ENCODE measurements at places on chromosomes 1 and 21.

DNA sequence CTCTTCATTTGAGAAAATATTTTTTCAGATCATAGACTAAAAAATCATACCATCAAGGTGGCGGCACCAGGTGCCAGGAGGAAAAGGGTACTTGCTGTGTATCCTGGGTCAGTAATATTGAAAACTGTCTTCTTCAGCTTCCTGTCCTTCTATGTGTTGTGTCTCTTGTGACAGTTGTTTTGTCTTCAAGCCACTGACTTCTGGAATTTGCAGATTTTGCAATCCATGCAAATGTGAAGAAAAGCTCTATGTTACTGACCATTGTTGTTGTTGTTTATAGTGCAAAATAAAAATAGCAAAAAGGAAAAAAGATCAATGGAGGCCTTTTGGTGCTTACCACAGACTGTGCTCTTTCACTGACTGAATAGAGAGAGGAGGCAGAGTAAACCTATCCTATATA lies 83.2 kb upstream of the RHOU start:
- DNase-seq, result no peak

- DNase-seq, result no peak
Measured at GRCh38 chr1:205317311-205317917, 4.1 kb downstream of the NUAK2 start.

- DNase-seq, result no peak
Measured at GRCh38 chr21:21063828-21064227, 65.6 kb downstream of the NCAM2 start.

DNA sequence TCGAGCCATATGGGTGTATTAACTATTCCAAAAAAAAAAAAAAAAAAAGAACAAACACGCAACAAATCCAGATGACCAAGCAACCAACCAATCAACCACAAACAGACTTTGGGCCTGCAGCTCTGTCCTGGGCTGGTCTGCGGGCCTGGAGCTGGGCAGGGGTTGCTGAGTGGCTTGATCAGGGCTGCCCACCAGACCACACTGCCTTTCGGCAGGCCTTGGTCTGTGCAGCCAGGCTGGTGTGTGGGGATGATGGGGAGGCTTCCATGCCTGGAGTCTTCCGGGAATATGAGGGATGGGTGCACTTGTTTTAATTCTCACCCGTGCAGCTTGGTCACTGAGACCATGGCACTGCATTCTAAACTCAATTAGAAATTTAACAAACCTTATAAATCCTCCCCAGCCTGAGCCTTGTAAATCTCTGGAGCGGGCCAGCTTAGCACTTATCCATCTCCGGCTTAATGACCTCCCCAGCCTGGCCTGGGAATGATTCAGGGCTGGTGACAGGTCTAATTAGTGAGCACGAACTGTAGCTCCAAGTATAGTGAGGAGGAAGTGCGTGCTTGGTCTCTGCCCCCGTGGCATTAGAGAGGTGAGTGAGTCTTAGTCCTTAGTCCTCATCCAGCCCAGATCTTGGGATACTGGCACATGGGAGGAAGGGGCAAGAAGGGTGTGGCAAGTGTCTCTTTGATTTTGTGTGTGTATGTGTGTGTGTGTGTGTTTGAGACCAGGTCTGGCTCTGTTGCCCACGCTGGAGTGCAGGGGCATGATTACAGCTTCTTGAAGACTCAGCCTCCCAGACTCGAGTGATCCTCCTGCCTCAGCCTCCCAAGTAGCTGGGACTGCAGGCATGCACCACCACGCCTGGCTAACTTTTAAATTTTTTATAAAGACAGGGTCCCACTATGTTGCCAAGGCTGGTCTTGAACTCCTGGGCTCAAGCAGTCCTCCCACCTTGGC lies 74.6 kb upstream of the CSF3R start:
- no peak for DNase-seq

DNA sequence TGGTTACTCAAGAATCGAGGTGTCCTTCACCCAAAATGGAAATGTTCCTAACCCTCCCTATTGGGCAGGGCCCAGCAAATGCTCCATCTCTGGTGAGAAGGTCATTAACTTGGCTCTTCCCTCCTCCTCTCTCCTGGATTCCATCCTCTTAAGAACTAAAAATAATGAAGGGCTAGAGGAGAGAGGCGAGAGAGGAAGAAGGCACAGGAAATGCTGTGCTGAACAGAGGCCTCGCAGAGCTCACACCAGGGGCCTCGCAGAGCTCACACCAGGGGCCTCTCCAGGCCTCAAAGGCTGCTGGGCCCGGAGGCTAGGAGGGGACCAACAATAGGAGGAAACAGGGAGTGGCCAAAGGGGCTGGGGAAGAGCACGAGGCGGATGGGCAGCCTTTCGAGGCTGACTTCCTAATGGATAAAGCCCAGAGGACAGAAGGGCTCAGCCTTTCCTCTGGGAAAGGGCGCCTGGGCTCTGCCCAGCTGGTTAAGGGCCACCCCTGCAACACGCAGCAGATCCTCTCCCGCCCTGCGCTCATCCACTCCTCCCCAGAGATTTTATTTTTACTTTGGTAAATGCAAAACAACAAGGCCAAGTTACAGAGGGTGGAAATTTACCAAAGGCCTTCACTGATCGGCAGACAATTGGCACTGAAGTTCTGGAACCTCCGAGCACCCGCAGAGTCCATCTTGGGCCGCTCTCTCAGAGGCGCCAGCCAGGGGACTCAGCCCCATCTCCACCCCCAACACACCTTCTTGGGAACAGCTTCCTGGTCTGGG lies 78.5 kb downstream of the ITPKB start:
- DNase-seq, result no peak

DNA sequence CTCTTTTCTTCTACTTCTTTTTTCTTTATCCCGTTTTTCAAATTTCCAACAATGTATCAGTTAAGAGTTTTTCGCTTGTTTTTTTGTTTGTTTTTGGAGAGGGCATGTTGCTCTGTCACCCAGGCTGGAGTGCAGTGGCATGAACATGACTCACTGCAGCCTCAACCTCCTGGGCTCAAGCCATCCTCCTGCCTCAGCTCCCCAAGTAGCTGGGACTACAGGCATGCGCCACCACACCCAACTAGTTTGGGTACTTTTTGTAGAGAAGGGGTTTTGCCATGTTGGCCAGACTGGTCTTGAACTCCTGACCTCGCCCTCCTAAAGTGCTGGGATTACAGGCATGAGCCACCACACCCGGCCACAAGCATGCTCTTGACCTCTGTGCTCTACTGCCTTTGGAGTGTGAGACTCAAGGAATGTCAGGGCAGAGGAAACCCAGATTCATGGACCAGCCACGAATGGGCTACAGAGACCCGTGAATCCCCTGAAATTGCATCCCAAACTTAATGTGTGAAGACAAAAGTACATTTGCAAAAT lies 65.1 kb upstream of the HSD17B7 start:
- DNase-seq, result no peak

DNA sequence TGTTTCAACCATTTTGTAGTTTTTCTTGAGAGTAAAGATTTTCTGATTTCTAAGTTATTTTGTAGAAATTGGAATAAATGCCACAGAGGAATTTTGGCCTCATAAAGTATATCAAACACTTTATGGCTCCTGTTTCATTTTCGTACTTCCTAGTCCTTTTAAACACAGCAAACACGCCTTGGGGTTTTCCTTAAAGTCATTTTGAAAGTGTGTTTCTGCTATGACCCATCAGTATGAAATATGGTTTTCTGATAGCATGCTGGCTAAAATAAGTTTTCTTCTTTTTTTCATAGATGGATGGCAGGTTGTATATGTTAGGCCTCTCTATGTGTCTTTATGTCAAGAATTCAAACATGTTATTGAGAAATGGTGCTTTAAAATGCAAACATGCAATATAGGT lies 940.1 kb upstream of the TMPRSS15 start:
- no peak for DNase-seq

DNA sequence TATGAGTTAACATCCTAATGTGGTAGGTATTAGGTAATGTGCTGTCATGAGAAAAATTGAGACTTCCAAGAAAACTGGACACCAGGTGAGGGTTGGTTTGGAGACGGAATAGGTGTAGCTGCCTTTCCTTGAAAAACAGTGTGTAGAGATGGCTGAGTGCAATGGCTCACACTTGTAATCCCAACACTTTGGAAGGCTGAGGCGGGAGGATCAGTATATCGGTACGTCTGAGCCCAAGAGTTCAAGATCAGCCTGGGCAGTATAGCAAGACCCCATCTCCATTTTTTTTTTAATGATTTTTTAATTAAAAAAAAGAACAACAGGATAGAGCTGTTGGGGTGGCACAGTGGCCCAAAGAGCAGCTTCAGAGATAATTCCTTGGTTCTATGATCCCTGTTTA lies 6.8 kb upstream of the PPP1R8 start:
- DNase-seq, result no peak

- no peak for DNase-seq
Measured at GRCh38 chr1:2053217-2053616, 3.0 kb downstream of the PRKCZ start.

DNA sequence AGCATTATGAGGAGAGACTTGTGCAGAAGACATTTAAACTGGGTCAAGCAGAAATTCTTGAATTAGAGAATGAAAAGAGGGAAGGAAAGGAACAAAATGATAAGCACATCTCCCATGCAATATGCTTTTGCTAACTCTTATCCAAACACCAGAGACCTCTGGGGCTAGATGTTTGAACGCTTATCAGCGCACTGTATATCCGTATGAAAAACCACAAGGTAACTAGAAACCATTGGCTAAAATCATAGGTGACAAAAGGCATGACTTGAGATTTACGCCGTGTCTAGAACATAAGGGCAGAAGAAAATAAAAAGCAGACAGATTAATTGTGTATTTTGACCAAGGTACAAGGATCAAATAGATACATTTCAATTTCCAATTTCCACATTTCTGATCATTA lies 38.0 kb upstream of the TIAM1 start:
- no peak for DNase-seq

GRCh38 chr1:89635825-89636815 lies 3.2 kb downstream of the LRRC8C start:
- DNase-seq, result no peak

DNA sequence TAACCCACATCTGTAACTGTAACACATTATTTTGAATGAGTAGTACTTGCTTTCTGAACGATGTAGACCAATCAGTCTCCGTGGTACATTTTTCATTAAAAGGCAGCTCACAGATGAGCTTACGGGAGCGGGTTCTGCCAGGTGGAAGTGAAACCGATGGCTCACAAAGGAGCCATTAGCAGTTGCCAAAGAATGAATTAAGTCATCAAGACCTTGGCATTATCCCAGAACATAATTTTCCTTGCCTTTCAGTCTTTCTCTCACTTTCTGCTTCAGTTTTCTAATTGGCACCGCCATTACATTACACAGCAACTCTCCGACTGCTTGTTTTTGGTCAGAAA lies 33.5 kb upstream of the UTS2 start:
- DNase-seq, result no peak

- DNase-seq, result no peak
Measured at GRCh38 chr1:69911301-69911801, 294.0 kb downstream of the LRRC40 start.

DNA sequence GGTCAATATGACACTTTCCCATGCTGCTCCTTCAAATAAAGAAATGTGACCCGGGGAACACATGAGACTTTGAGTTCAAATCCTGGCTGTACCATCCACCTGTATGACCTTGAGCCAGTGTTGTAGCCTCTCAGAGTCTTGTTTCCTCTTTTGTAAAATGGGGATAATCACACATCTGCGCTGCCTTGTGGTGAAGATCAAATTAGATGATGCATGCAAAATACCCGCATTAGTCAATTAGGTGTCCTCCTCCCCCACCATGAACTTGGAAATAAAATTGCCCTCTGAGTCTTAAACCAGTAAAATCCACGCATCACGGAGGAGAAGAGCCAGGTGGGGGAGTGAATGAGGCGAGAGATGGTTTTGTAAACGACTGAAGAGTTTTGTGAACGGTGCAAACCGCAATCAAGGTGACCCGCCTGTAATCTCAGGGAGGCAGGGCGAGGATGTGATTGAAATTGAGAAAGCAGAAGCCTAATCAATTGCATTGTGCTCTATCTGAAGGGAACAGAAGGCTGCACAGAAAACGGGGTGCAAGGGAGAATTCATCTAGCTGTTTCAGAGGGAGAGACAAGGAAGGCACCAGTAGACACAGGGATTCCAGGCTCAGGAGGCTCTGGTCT lies 5.8 kb upstream of the AHDC1 start:
- no peak for DNase-seq

DNA sequence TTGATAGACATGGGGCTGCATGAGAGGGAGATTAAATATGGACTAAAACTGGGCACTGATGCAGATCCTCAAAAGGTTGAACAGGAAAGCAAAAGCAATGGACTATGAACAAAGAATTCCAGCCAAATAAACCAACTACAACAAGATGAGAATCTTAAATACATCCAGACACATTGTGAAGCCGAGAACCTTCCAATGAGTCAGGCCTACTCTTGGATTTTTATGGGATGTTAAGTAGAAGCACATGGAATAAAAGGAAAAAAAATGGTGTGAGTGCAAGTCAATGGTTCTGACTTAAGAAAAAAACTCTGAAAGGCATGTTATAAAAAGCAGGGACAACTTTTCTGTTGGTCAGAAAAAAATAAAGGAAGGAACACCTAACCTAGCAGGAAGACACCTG lies 227.2 kb downstream of the DPYD start:
- no peak for DNase-seq

DNA sequence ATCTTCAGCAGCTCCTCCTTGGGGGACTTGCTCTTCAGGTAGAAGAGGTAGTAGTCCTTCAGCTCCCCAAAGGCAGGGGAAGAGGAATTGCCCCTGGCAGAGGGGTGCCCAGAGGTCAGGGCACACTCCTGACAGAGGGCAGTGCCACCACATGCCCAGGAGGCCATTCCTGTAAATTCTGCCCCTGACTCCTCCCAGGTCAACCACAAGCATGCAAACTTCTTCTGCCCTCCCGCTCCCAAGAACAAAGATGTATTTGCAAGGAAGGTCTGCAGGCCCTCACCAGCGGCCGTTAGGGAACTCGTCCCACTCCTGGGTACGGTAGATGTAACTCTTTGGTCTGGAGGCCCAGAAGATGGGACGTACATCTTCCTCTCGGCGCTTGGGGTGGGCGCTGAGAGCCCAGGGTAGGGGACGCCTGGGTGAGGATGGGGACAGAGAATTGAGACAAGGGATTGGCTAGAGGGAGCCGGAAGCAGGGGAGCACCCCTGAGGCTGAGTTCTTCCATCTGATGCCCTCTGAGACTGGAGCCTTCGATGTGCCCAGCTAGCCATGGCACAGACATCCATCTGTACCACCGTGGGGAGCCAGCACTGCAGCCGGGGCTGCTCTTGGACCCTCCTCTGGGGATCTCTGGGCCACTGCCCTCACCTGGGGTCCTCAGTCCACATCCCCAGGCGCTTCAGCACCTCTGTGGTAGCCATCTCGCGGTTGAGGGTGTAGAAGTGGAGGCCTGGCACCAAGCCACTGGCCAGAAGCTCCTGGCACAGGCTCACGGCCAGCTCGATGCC lies 11.1 kb downstream of the MTHFR start:
- DNase-seq, result no peak

Measured in iPS DF 6.9 (cell line).